ENCODE measurements at places on chromosomes 3 and 15.

DNA sequence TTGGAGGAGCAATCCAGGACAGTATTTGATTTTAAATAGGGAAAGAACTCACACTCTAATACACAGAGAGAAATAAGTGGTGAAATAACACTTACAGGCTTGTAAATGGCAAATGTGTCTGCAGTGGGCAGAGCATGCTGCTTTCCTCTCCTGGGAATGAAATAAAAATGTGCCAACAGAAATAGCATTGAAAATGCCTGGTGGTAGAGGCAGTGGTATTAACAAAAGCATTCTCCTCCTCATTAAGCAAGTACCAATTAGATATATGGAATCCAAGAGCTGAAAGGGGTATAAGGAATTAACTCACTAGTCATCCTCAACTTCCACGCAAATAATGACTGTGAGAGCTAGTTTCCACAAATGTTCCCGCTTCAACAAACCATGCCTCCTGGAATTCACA lies 364.1 kb upstream of the KCNMB2 start:
- no peak for DNase-seq

GRCh38 chr15:89728254-89728653 lies 22.8 kb downstream of the MESP1 start:
- no peak for DNase-seq

DNA sequence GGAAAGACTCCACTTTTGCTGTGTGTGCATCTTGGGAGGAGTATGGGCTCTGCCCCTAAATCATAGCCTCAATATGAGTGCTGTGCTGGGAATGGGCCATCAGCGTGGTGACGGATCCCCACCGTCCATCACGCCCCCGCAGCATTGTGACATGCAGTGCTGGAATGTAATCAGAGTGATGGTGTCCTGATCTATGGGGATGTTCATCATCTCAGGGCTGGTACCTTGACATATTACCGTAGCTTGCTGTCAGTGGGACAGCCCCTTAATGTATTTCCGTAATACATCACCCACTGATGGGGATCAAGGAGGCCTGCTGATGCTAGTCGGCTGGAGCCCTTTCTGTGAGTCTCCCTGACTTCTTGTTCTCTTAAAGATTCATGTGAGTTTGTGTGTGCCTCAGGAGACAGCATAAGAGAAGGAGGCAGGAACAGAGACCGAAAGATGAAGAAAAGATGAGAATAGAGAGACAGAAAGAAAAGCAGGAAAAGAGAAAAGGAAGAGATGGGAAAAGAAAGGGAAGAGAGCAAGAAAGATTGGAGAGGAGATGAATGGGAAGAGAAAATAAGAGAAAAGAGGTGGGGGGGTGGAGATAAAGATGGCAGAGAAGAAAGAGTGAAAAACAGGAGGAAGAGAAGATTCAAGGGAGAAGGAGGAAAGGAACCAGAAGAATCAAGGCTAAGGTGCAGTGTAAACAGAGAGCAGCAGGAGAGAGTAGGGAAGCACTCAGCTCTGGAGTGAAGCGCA lies 183.7 kb downstream of the RPLP1 start:
- no peak for DNase-seq

DNA sequence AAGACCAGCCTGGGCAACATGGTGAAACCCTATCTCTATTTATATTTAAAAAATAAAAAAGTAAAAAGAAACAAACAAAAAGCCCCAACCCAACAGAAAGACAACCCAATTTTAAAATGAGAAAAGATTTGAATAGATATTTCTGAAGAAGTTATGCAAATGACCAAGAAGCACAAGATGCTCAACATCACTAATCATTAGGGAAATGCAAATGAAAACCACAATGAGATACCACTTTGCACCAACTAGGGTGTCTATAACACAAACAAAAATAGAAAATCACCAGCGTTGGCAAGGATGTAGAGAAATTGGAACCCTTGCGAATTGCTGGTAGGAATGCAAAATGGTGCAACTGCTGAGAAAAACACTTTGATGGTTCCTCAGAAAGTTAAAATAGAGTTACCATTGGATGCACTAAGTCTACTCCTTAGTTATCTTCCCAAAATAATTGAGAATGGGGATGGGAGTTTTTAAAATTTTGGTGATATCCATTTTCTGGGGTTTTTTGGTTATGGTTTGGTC lies 45.8 kb upstream of the CCNB2 start:
- no peak for DNase-seq

- DNase-seq, result no peak
Measured at GRCh38 chr3:5198986-5199731, 11.7 kb downstream of the EDEM1 start.

- DNase-seq, result no peak
Measured at GRCh38 chr3:2540115-2540514, 441.4 kb downstream of the CNTN4 start.

DNA sequence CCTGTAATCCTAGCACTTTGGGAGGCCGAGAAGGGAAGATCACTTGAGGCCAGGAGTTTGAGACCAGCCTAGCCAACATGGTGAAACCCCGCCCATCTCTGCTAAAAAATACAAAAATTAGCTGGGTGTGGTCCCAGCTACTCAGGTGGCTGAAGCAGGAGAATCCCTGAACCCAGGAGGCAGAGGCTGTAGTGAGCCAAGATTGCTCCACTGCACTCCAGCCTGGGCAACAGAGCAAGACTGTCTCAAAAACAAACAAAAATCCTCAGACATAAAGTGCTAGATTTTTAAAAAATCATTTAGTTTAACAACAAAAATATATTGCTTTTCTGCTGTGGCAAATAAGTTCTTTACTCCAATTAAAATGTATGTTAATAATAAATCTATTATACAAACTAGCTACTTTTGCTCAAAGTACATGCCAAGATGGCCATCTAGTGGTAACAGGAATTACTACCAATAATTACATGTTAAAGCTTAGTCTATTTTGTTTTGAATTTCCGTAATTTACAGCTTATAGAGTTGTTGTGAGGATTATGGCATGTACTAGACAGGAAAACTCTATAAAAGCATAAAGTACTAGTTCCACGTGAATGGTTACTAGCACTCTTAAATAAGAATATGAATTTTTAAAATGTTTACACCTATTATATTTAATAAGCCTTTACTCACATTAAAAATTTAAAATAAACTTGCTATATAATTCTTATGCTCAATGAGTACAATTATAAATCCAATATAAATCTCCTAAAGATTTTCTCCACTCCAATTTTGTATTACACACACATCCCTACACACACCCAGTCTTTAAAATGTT lies 39.0 kb downstream of the GABPB1 start:
- DNase-seq, result peak; percentile 22

DNA sequence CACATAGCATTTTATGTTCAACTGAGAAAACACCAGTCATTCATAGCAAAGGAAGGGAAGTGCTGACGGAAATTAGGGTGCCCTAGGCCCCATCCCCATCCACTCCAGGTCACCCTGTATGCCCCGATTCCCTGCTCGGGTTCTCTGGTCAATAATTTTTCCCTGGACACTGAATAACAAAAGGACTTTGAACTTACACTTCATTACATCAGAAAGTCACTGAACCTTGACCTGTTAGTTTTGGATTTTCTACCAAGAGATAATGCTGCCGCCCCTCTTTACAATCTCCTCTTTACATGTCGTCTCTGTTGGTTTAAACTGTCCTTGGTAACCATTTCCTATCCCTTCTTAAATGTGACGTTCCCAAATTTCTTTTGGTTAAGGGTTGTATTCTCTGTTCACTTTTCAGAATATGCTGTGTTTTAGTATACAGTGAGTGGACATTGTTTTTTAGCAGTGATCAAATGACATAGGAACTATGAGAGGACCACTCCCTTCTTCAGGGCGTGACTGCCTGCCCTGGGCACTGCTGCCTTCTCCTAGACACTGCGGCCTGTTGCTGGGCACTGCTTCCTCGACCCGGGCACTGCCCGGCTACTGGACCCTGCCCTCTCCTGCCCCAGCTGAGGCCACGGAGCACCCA lies 13.6 kb upstream of the AHSG start:
- no peak for DNase-seq

- no peak for DNase-seq
Measured at GRCh38 chr3:143216709-143217182, 97.2 kb downstream of the CHST2 start.

GRCh38 chr3:46097691-46098241 lies 70.5 kb upstream of the XCR1 start:
- no peak for DNase-seq

GRCh38 chr3:140499114-140499757 lies 178.6 kb upstream of the TRIM42 start:
- DNase-seq, result peak; percentile 3

DNA sequence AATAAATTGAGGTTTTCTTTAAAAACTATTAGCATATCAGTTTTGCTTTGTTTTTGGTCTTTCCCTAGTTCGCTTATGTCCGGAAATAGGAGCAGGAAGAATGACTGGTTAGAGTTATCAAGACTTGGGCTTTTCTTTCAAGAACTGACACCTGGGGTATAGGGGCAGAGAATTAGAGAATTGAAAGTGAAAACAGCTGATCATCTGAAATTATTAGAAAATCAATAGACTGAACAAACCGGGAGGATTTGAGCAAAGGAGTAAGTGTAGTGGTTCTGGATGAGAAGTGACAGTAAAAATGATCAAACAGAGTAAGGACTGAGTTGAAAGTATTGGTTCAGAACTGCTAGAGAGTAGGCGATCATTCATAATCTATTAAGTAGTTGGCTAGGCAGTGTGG lies 6.0 kb downstream of the MINDY2 start:
- no peak for DNase-seq

DNA sequence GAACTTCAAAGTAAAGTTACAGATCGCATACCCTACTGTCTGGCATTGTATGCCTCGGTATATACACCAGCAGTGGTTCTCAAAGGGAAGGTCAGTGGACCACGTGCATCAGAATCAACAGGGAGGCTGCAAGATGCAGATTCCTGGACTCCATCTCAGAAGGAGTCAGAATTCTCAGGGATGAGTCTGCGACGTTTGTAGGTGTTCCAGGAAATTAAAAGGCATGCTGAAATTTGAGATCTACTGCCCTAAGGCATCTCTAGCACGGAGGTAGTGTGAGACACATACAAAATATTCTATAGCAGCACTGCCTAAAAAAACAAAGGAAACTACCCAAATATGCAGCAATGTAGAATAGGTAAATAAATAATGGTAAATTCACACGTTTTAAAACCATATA lies 136.8 kb upstream of the BNIP2 start:
- DNase-seq, result peak; percentile 20

DNA sequence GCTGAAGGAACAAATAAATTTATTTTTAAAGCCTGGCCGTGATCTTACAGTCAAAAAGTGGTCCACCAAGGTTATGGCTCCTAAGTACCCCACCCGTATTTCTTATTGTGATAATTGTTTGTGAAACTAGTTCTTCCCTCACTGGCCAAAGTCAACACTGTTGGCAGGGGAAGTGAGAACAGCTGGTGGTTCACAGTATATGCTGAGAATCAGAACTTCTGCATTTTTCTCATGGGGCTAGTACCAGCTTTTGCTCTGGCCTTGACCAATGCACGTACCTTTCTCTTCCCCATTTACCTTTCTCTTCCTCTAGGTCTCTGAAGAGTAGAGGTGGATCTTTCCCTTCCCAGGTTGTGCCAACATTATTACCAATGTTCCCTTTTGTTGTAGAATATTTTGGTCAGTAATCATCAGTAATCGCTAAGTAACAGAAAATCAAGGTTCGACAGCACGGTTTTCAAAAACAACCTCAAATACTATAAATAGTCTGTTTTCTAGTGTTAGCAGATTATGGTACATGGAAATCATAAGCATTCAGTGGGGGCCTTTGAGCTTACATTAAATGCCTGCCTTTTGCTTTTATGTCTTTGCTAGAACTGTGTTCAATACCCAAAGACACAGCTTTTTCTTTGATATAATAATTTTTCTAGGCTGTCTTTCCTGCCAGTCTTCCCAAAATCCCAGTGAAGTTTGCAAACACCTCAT lies 268.0 kb downstream of the LPP start:
- no peak for DNase-seq

DNA sequence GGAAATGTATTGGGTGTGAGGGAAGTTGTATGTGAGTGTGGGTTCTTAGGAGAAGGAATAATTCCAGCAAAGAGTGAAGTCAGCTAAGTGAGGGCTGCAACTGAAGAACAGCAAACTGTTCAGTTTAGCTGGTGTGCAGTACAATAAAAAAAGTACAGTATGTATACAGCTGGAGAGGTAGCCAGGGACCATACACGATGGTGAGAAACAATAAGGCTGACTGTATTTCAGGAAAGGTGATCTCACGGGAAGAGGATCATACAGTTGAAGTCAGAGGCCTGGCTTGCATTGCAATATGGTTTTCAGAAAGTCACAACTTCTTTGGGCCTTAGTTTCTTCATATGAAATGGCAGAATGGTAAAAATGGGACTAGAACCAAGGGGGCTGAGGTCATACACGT lies 222.4 kb downstream of the NEK10 start:
- DNase-seq, result no peak

DNA sequence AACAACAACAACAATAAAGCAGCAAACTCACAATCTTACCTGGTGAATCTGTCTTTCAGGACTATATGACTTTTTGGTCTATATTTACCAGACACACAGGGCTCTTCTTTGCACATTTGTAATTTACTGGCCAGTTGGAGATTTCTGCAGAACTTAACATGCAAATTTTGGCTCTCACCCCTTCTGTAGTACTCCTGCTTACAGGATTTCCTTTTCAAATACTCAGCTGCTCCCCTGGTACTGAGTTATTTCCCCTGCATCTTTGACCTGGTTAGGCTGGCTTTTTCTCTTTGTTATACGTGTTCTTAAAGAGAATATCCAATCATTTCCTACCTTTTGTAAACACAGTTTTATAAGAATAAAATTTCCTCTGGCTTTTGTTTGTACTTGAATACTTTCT lies 228.0 kb downstream of the MBNL1 start:
- DNase-seq, result no peak

DNA sequence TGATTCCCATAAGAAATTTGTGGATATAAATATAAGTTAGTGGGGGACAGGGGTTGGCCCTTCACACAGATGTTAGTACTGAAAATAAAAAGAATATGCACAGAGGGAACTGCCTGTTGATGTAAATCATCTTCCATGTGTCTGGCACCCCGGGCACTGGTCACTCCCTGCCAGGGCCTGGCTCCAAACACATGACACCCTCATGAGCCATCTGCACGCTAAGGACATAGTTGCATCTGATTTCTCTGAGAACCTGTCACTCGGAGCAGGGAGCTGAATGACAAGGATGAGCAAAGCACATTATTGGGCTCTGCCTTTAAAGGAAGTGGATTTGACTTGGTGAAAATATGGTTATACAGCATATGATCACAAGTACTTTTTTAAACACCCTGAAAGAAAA lies 66.2 kb upstream of the TSC22D2 start:
- no peak for DNase-seq
